WTC11 (cell line): ENCODE measurements at places on chromosomes 4 and X. TPM values are rescaled to one million over a fixed set of nuclear protein-coding genes. Genes with fewer than 3 reads are reported as not detected.

ARHGAP4 gene
- total RNA-seq: 52.1 to 66.9 TPM (median 65.3 TPM) in 3 replicates

PPEF2 gene
- total RNA-seq: 0.16 TPM in 1 of 3 replicates, not detected in the others

SMR3B gene
- not detected in 3 replicates for total RNA-seq

OPHN1 gene
- 3.7 to 4.7 TPM (median 4.4 TPM) in 3 replicates for total RNA-seq

MFSD8 gene
- total RNA-seq: 13.4 to 17.6 TPM (median 15.0 TPM) in 3 replicates

PPP4R3C gene
- total RNA-seq: not detected in 3 replicates

- no peaks in the 10 kb centered on the region for H3K4me1 ChIP-seq
- DNase-seq: peak; percentile 32
- no peak overlapping the region for H3K27ac ChIP-seq
- H3K36me3 ChIP-seq: no peaks in the 10 kb centered on the region
- H3K27me3 ChIP-seq: no peaks in the 10 kb centered on the region; the same call in 1 of the 2 replicates
Measured at GRCh38 chr4:154119317-154119716, 330.4 kb upstream of the SFRP2 start.

DNA sequence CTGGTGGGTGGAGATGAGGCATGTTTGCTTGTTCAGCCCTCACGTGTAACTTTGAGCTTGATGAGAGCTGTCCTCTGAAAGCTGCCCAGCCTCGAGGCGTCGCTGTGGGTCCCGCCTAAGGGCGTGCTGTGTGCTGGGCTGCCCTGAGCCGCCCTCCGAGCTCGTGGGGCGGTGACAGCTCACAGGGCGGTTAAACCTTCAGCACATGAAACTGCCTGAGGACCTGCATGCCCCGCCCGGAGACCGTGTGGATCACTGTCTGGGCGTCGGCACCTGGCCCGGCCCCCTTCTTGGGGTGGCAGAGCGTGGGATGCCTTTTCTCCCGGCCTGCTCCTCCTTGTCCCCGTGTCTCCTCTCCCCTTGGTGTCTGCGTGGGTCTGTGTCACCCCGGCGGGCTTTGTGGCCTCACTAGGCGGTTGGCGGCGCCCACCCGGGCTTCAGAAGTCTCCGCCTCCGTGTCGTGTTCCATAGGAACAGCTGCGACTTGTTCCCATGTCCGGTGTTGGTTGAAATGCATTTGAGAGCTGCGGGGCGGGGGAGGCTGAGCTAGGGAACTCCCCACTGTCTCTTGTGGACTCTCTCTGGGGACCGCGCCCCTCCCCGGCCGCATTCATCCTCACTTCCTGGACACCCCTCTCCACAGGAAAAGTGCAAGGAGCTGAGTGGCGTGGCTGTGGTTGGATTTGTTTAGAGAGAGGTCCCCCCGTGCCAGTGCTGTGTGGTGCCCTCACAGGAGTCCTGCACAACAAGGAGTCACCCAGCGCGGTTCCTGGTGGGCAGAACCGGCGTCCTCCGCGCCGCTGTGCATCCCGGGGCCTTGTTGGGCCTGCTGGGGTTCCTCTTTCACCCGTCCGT, 6.8 kb downstream of the AKAP17A start:
- H3K27me3 ChIP-seq: no peaks in the 10 kb centered on the region
- no peak overlapping the region for H3K27ac ChIP-seq
- H3K4me1 ChIP-seq: peaks cover 2% of the 10 kb centered on the region; the same call in 1 of the 2 replicates
- H3K36me3 ChIP-seq: peaks cover 72% of the 10 kb centered on the region
- no peak for DNase-seq

GRCh38 chr4:184838249-184839074, 12.7 kb upstream of the ACSL1 start:
- no peaks in the 10 kb centered on the region for H3K4me1 ChIP-seq
- H3K27me3 ChIP-seq: no peaks in the 10 kb centered on the region; the same call in 1 of the 2 replicates
- no peak overlapping the region for H3K27ac ChIP-seq
- DNase-seq: no peak
- no peaks in the 10 kb centered on the region for H3K36me3 ChIP-seq

GRCh38 chr4:142202404-142203332, 566.3 kb downstream of the IL15 start:
- H3K4me1 ChIP-seq: peaks cover 6% of the 10 kb centered on the region
- H3K27ac ChIP-seq: peak overlapping the region; percentile 24; the same call in 1 of the 2 replicates
- peak; percentile 35 for DNase-seq
- no peak overlapping the region for H3K4me3 ChIP-seq

GRCh38 chrX:153643431-153644351, 3.3 kb upstream of the DUSP9 start:
- H3K27ac ChIP-seq: no peak overlapping the region
- H3K27me3 ChIP-seq: peaks cover 73% of the 10 kb centered on the region
- peak overlapping the region; percentile 63 for H3K4me3 ChIP-seq
- no peak for DNase-seq
- peaks cover 10% of the 10 kb centered on the region for H3K4me1 ChIP-seq

DNA sequence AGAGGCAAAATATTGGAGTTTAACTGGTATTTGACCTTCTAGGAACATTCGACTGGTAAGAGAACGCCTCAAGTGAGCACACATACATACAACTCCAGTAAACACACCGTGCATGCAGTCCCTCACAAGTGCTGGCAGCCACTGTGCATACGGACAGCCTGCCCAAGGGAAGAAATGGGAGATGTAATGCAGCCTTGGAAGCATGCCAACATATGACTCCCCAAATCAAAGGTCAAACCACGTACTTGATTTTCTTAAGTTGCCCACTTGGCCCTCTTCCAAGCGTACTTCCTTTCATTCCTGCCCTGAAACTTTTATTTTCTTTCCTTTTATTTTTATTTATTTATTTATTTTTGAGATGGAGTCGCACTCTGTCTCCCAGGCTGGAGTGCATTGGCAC, 206.6 kb downstream of the SPRY1 start:
- DNase-seq: no peak
- H3K36me3 ChIP-seq: no peaks in the 10 kb centered on the region
- H3K4me3 ChIP-seq: no peak overlapping the region
- no peaks in the 10 kb centered on the region; the same call in 1 of the 2 replicates for H3K27me3 ChIP-seq

- H3K4me1 ChIP-seq: peaks cover 6% of the 10 kb centered on the region; the same call in 1 of the 2 replicates
- H3K4me3 ChIP-seq: no peak overlapping the region
- H3K36me3 ChIP-seq: no peaks in the 10 kb centered on the region
- DNase-seq: no peak
Measured at GRCh38 chr4:126338548-126338947, 1023.8 kb downstream of the FAT4 start.

GRCh38 chr4:106058921-106059320, 163.7 kb downstream of the NPNT start:
- no peaks in the 10 kb centered on the region for H3K36me3 ChIP-seq
- no peak for DNase-seq
- H3K4me3 ChIP-seq: no peak overlapping the region
- no peaks in the 10 kb centered on the region for H3K27me3 ChIP-seq
- peaks cover 34% of the 10 kb centered on the region for H3K4me1 ChIP-seq
- no peak overlapping the region for H3K27ac ChIP-seq

DNA sequence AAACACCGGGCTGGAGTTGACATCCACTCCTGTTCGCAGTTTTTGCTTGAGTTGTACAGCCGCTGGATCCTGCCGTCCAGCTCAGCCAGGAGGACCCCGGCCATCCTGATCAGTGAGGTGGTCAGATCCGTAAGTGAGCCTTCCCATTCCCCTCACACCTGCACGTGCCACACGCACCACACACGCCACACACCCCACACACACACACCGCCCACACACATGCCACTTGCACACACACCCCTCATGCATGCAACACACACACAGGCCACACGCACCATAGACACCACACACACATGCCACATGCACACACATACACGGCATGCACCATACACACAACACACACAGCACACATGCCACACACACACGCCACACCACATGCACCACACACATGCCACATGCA, 20.1 kb upstream of the MSANTD1 start:
- H3K36me3 ChIP-seq: peaks cover 54% of the 10 kb centered on the region
- H3K27me3 ChIP-seq: no peaks in the 10 kb centered on the region
- H3K4me3 ChIP-seq: no peak overlapping the region
- no peak overlapping the region; the same call in 1 of the 2 replicates for H3K27ac ChIP-seq
- DNase-seq: no peak

DNA sequence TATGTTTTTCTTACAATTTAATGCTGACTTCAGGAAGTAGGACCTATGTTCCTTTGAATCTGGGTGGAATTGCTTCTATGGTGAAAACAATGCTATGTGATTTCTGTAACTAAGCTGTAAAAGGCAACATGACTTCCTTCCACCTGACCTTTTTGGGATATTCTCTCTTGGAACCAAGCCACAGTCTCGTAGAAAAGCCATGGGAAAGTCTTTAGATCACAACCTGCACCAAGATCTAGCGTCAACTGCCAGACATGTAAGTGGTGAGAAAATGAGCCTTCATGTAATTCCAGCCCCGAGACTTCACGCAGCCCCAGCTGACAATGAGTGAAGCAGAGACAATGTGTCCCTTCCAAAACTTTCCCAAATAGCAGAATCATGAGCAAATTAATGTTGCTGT, 297.0 kb upstream of the DCAF8L1 start:
- H3K36me3 ChIP-seq: no peaks in the 10 kb centered on the region
- DNase-seq: no peak
- H3K4me3 ChIP-seq: no peak overlapping the region
- H3K27me3 ChIP-seq: no peaks in the 10 kb centered on the region
- no peak overlapping the region for H3K27ac ChIP-seq
- H3K4me1 ChIP-seq: peaks cover 4% of the 10 kb centered on the region; the same call in 1 of the 2 replicates

DNA sequence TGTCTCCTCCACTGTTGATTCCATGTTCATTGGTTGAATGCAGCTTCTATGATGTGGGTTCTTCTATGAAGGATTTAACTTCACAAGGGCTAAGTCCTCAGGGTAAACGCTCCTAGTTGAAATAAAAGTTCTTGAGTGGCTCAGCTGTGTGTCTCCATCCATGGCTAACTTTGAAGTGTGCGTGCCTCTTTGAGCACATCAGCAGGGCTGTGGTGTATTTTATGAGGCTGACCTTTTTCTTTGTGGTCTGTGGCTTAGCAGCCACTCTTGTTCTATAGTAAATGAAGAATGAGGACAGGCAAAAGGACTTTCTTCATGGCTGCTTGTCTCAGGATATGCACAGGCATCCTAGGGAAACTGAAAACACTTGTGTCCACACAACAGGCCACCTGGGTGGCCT, 88.5 kb downstream of the KIT start:
- no peak for DNase-seq
- H3K36me3 ChIP-seq: peaks cover 43% of the 10 kb centered on the region
- H3K4me3 ChIP-seq: no peak overlapping the region
- no peak overlapping the region for H3K27ac ChIP-seq
- H3K4me1 ChIP-seq: peaks cover 19% of the 10 kb centered on the region

GRCh38 chr4:133147286-133147821, 1.7 kb upstream of the PCDH10 start:
- no peak for DNase-seq
- H3K27ac ChIP-seq: no peak overlapping the region
- H3K27me3 ChIP-seq: peaks cover 62% of the 10 kb centered on the region
- peaks cover 41% of the 10 kb centered on the region for H3K4me1 ChIP-seq
- no peaks in the 10 kb centered on the region for H3K36me3 ChIP-seq

- H3K27me3 ChIP-seq: no peaks in the 10 kb centered on the region
- H3K36me3 ChIP-seq: no peaks in the 10 kb centered on the region
- H3K4me1 ChIP-seq: peaks cover 8% of the 10 kb centered on the region
- no peak overlapping the region for H3K4me3 ChIP-seq
- H3K27ac ChIP-seq: no peak overlapping the region
- no peak for DNase-seq
Measured at GRCh38 chr4:169063441-169063840, 53.4 kb upstream of the CBR4 start.

DNA sequence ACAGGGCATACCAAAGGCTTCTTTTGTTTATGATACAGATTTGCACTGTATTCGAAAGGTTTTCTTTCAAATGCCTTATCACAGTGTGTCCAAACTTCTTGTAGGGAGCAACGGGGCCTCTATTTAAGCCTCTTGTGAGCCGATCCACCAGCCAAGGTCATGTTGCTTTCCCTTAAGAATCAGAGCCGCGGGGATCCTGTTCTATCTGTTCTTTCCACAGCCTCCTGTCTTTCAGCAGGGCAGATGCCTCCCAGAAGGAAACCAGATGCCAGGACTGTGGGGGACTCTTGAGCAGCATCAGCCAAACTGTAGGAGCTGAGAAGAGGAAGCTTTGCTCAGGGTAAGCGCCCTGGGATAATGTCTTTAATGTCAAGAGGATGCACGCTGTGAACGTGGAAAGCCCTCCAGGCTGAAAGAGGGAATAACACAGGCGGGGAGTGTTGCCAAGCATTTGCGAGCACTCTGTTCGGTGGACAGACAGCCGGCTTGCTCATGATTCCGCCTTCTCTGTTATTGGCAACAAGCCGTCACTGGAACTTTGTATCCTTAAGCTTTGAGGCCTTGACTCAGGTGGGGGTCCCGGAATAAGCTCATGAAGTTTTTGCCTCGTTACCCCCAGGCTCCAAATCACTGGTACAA, 279.8 kb upstream of the FRG1 start:
- peaks cover 3% of the 10 kb centered on the region for H3K27me3 ChIP-seq
- no peaks in the 10 kb centered on the region for H3K4me1 ChIP-seq
- peaks cover 25% of the 10 kb centered on the region for H3K36me3 ChIP-seq
- no peak overlapping the region for H3K27ac ChIP-seq
- no peak overlapping the region for H3K4me3 ChIP-seq

DNA sequence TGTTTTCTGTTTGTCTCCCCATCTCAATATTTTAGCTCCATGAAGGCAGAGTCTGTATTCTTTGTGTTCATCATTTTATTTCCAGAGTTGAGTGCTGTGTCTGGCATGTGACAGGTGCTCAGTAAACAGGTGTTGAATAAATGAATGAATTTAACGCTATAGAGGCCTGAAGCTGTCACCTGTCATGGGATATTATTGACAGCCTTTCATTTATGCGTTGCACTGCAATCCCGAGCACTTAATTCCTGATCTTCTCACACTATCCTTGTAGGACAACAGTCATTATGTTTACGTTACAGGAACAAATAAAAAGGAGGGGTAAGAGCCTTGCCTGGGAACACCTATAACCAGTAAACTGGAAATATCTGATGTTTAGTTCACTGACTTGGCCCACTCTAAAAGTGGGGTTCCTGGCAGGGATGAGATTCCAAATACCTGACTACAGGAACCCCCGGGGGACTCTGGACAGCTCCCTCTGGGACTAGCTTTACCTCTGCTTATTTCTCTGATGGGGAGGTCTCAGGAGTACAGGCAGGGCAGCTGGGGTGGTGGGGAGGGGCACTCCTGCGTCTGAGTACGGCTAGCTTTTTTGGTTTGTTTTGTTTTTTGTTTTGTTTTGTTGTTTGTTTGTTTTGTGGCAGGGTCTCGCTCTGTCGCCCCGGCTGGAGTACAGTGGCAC, 36.6 kb downstream of the SEL1L3 start:
- peaks cover 10% of the 10 kb centered on the region for H3K36me3 ChIP-seq
- no peak for DNase-seq
- H3K27ac ChIP-seq: no peak overlapping the region
- H3K4me3 ChIP-seq: no peak overlapping the region

- no peaks in the 10 kb centered on the region for H3K36me3 ChIP-seq
- no peak for DNase-seq
- H3K27me3 ChIP-seq: no peaks in the 10 kb centered on the region
Measured at GRCh38 chr4:77852892-77853495, 9.6 kb upstream of the MRPL1 start.

GRCh38 chr4:115711575-115711974, 598.2 kb upstream of the NDST4 start:
- H3K4me1 ChIP-seq: no peaks in the 10 kb centered on the region
- no peak overlapping the region for H3K4me3 ChIP-seq
- no peaks in the 10 kb centered on the region for H3K27me3 ChIP-seq

- no peak for DNase-seq
- H3K27me3 ChIP-seq: no peaks in the 10 kb centered on the region
- no peaks in the 10 kb centered on the region for H3K4me1 ChIP-seq
- no peaks in the 10 kb centered on the region for H3K36me3 ChIP-seq
- H3K27ac ChIP-seq: no peak overlapping the region
- no peak overlapping the region for H3K4me3 ChIP-seq
Measured at GRCh38 chrX:110081740-110082139, 78.8 kb downstream of the TMEM164 start.
